Right ventricle myocardium superior (tissue), 1 donor: ENCODE measurements at places on chromosomes 1 and 21.

DNA sequence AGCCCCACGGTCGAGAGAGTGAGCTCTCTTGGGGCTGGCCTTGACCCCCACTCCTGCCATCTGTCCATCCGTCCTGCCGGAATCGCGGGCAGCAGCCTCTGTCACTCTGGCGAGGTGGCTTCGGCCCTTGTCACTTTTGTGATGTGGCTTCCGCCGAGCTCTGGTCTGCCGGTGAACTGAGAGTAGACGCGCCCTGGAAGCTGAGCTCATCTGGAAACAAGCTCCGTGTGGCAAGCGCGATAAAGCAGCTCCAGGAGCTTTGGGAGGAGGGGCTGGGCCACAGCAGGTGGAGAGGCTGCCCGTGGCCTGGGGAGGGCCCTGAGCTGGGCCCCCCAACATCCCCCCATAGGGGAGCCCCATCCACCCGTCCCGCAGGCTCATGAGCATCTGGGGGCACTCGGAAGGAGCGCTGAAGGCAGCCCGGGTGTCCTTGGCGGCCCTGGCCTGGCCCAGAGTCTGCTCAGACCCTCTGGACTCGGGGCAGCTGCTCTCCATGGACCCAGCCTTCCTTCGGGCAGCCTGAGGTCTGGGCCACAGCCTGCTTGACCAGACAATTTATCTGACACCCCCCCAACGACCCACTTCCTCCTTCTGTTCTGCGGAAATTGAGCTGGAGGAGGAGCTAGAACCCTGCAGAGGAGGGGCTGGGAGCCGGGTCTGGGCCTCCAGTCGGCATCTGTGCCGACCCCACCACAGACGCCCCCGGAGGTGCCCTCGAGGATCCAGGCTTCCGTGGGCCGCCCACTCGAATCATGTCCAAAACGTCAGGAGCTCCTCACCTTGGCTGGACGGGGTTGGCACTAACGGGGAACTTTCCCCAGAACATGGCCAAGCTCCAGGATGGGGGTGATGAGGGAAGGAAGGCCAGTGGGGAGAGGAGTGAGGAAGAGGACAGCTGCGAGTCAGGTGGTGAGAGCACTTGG lies 59.1 kb downstream of the SLC19A1 start:
- DNase-seq = no peak

DNA sequence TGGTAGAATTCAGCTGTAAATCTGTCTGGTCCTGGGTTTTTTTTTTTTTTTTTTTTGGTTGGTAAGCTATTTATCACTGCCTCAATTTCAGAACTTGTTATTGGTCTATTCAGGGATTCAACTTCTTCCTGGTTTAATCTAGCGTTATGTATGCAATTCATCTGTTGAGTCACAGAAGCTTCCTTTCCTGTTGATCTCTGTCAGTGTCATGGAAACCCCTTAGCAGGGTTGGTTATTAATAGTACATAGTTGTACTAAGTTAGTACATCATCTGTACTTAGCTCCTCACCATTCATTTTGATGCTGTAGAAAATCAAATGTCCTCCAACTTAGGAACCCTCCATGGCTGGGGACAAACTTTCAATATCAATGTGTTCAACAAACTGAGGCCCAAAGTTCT lies 51.0 kb upstream of the BARHL2 start:
- DNase-seq = no peak

DNA sequence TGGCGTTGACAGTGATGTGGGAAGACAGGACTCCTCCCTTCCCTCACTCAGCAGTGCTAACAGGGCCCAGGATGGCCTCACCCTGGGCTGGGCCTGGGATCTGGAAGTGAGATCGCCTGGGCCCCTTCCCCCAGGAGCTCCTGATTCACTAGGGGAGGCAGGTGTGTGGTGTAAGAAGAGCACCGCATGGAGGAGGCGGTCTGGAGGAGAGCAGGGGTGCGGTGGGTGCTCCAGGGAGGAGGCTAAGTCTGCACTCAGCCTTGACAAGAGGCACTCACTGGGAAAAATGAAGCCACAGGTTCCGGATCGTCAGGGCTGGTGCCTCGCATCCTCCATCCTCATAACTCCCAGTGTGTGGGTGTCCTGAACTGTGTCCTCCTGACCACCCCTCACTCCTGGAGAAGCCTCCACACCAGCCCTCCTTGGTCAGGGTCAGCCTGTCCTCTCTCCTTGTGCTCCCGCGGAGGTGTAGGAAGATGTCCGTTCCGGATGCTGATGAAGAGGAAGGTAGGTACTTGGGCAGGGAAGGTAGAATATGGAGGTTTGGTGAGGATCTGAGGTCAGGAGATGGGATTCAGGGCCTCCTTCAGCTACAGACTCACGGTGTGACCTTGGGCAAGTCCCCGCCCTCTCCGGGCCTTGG lies 142.1 kb upstream of the WNT4 start:
- no peak for DNase-seq

- DNase-seq = no peak
These were observed 14.7 kb upstream of the BOLA1 start for GRCh38 chr1:149884433-149885338.

- DNase-seq = no peak
These were observed 19.0 kb upstream of the SUMO3 start for GRCh38 chr21:44836666-44837471.

- no peak for DNase-seq
These were observed 7.0 kb upstream of the USP25 start for GRCh38 chr21:15722591-15723324.

GRCh38 chr21:45517249-45518065 lies 24.8 kb downstream of the SLC19A1 start:
- DNase-seq = peak; percentile 40

DNA sequence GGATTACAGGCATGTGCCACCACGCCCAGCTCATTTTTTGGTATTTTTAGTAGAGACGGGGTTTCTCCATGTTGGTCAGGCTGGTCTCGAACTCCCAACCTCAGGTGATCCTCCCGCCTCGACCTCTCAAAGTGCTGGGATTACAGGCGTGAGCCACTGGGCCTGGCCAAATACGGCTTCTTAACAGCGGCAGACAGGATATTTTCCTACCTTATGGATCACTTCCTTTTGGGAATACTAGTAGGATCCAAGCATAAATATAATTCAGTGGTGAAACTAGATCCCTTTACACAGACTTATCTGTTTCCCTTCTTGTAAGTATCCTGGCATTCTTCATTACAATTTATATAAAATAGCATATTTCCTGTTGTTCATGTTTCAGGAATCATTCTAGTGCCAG lies 40.9 kb downstream of the WNT4 start:
- no peak for DNase-seq

DNA sequence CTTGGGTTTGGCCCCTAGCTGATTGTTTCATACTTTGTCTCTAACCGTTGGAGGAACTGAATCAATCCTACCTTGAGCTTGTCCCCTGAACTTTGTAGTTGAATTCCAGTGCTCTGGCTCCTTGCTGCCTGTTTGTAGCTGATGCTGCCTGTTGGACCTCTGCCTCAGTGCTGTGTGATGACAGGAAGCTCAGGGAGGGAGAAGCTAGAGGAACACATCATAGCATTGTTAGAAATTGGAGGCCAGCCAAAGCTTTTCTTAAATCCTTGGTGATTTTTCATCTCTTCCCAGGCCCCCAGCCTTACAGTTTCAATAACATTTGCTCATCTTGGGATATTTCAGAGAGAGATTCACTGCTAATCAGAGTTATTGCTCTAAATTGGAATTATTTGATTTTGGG lies 34.0 kb downstream of the MACF1 start:
- DNase-seq = no peak

DNA sequence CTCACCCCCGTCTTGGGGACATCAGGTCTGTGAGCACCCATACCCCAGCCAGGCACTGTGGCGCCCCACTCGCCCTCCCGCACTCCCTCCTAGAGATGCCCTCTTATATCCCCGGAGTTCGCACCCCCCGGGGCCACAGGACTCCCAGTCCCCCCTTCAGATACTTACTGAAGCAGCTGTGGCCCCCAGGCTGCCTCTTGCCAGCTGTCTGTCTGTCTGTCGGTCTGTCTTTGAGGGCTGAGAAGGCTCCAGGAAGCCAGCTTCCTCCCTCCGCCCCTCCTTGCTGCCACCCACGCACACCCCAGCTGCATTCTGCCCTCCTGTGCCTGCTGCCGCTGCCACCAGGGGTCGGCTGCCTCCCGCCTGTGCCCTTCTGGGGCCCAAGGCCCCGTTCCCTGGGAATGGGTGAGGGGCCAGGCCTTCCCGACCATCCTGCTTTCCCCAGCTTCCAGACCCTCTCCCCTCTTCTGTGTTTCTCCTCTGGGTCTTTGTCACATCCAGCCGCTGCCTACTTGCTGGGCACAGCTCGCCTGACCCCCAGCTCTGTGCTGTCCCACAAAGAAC lies at the start of gene PTPN7:
TSS of gene PTPN7 (minus strand) at position 226 of the 564 bp plus-strand sequence. CDS start 1,200 bp downstream, outside the sequence.
- DNase-seq = peak; percentile 60

DNA sequence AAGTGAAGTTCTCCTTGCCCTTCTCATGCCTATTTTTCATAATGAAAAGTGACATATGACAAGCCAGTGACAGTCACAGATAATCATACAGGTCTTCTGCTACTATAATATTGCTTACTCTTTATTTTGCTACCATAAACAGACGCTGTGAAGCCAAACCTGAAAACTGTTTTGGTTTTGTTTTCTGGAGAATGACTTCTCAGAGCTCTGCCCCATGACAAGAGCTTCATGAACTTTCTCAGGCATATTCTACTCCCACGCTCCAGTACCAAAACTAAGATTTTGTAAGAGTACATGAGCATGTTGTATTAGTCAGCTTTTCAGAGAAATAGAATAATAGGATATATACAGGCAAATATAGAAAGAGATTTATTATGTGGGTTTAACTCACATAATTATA lies 64.3 kb upstream of the VTCN1 start:
- no peak for DNase-seq

DNA sequence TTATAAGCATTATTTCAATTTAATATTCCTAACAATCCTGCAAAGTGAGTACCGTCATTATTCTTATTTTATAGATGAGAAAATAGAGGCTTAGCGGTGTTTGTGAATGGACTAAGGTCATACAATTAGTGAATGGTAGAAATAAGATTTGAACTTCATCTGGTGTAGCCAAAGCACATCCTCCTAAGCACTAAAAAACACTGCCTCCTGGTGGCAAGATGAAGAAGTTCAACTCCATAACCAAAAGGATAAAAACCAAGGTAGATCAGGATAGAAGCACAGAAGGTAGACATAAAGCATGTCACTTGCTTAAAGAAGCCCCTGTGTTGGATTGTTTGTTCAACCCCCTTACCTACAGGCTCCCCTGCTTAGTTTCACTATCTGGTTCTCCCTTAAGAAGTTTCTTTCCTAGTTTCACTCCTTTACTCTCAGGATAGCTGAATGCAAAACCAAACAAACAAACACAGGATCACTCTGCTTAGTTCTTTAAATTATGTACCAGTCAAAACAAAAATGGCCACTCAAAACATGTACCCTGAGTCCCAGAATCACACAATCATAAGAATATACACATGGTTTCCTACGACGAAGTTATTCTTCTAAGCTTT lies 12.7 kb upstream of the AIM2 start:
- DNase-seq = no peak

DNA sequence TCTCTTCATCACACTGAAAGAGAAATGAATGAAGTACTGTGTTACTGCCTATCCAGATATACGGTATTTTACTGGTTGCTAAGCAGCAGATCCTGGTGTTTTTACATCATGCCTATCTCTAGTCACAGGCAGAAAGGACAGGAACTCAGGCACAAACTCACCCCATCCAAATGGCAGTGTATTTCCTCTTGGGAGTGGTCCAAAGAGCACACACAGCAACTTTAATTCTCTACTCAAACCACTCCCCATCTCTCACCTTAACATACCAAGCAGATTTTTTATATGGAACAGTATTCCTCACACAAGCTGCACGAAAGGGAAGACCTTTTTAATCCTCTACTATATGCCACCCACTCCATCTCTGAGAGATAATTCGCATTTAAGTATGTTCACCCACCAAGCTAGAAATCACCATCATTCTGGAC lies 27.3 kb downstream of the EIF4G3 start:
- no peak for DNase-seq

- no peak for DNase-seq
These were observed 50.8 kb downstream of the OLFM3 start for GRCh38 chr1:101945884-101946283.

DNA sequence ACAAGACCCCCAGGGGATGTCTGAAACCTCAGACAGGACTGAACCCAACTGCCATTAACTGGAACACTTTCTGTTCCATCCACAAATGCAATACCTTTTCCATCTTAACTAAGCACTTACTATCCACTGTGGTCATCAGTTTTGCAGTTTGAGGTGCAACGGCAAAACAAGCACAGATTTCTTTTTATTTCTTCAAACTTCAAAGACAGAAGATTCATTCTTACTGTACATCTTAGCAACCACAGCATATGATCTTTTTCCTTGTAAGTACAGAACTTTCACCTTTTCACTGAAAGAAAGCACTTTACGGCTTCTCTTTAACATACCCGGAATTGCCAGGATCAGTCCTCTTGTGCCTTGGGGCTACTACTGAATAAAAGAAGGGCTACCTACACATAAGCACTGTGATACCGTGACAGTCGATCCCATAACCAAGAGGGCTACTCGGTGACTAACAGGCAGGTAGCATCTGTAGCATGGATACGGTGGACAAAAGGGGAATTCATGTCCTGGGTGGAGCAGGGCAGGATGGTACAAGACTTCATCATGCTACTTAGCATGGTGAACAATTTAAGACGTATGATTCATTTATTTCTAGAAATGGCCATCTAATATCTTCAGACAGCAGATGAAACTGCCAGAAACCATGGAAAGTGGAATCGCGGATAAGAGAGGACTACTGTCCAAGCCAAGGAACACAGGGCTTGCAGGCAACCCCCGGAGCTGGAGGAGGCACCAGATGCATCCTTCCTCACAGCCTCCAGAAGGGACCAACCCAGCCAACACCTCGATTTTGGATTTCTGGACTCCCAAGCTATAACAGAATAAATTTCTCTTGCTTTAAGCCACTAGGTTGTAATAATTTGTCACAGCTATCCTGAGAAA lies 18.4 kb downstream of the ERG start:
- DNase-seq = no peak

DNA sequence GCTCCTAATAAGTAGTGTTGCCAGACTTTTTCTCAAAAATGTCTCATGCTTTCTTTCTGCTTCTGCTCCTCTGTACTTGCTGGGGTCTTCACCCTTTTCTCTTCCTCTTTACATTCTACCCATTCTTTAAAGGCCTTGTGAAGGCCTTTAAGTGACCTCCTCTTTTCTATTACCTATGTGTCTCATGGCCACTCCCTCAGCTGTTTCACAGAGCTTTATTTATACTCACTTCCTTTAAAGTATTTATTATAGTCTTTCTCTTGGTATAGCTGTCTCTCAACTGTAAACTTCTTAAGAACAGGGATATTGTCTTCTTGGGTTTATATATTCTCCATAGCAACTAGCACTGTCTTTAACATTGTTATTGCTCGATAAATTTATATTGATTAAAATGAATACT lies 792 bp downstream of the GOLPH3L start:
- no peak for DNase-seq

- DNase-seq = no peak
These were observed 6.8 kb downstream of the NHLH1 start for GRCh38 chr1:160373696-160374095.
